ENCODE measurements at places on chromosomes 7 and 10.

DNA sequence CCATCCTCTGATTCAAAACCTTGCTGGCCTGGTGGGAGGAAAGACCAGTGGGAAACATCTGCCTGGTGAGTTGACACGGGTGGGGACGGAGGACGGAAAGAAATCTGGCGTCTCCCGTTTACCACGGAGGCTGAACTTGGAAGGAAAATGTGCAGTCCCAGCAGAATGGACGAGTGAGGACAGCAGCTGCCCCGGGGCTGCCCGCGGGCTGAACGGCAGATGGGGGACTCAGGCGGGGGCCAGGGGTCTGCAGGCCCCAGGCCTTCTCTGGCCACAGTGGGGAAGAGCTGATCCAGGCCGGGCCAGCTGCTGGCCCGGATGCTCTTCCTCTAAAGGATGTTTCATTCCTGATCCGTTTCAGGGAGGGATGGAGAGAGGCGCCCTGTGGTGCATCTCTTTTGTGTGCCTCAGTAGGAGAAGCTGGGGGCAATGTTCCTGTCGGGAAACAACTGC, 147.5 kb upstream of the CHST15 start:
- DNase-seq = no peak

- DNase-seq = no peak
Measured at GRCh38 chr7:49245062-49245461, 320.7 kb downstream of the CDC14C start.

DNA sequence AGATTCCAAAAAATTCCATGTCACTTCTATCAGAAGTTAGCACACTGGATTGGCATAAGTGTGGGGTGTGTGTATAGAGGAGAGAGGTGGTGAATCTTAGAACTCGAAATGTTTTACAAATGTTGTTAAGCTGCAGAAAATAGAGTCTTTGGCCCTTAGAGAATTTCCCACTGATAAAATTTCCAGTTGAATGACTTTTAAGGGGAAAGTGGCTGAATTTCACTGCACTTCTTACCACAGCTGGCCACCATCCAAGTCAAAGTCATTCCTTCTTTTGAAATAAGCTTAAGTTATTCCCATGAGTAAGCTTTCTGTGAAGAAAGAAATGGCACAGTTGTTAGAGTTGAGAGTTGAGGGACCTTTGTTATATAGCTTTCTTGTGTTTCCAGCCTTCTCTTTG, 13.9 kb downstream of the VCL start:
- DNase-seq = no peak

- no peak for DNase-seq
Measured at GRCh38 chr10:5666841-5667630, 641 bp upstream of the ASB13 start.

- DNase-seq = peak; percentile 85
Measured at GRCh38 chr7:29609162-29610037, 45.8 kb downstream of the PRR15 start.

DNA sequence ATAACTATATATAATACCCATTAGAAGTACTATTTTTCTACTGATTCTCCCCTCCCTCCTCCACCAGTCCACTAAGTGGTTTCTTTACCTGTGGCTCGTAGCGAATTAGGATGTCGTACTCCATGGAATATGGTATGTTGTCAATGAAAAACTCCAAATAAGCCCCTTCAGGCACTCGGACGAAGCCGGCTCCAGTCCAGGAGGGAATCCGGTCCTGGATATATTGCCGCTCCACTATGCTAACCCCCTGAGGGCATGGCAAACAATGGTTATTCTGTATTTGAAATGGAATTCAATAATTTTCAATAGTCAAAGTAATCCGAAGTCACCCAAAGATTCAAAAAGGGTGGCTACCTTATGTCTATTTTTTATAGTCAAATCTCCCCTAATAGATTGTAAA, 40.1 kb downstream of the LAMB1 start:
- no peak for DNase-seq

DNA sequence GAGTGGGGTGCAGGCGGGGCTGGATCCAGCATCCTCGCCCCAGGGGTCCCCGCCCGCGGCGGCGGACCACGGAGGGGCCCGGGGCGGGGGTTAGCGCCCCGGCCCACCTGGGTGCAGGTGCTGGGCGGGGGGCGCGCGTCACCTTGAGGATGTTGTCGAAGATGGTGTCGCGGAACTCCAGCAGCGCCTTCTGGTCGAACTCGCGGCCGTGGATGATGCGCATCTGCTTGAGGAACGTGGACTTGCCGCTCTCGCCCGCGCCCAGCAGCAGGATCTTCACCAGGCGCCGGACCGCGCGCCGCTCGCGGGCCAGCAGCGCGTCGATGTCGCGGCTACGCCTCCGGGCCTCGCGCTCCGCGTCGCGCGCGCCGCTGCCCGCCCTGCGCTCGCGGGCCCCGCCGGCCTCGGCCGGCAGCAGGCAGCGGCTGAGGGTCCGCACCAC, 376 bp downstream of the GNA12 start:
- no peak for DNase-seq

All from DMS153 (cell line).